ENCODE measurements at places on chromosomes 4 and X.

GRCh38 chr4:138413273-138413672 is 171.1 kb upstream of the SLC7A11 start:
- DNase-seq = no peak

DNA sequence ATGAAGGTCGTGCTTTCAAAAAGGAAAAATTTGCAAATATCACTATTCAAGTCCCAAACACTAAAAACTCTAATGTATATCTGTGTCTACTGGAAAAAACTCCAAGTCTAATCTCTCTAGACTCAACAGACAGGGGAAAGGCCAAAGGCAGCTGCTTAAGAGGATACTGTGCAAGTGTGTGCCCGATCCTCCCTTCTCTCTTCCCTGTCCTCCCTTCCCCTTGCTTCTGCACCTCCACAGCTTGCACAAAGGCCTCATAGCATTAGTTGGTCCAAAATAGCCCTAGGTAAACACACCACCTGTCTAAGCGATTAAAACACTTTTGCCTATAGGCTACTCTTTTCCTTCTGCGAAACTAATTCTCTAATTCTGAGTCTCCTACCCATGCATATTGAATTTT is 10.6 kb downstream of the C4orf54 start:
- no peak for DNase-seq

DNA sequence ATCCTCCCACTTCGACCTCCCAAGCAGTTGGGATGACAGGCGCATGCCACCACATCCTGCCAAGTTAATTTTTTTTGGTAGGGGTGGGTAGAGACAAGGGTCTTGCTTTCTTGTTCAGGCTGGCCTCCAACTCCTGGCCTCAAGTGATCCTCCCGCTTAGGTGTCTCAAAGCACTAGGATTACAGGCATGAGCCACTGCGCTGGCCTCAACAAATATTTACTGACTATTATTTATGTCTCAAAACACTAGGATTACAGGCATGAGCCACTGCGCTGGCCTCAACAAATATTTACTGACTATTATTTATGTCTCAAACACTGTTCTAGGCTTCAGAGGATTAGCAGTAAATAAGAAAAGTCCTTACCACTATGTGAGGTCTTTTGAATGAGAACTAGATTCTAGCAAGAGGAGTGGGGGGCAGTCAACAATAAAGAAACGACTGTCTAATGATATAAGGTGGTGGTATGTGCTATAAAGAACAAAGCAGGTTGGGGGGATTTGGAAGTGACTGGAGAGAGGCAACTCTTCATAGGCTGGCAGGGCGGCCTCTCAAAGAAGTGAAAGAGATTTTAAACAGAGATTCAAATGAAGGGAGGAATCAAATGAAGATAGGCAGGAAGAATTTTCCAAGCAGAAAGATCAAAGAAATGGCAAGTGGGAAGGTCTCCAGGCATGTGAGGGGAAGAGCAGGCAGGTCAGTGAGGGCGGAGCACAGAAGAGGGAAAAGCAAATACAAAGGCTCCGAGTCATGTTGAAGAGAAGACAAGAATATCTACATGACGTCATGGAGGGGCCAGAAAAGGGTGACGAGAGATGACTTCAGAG is 12.7 kb upstream of the ACSL1 start:
- DNase-seq = no peak

GRCh38 chr4:83660578-83660977 is 124.7 kb downstream of the GPAT3 start:
- DNase-seq = no peak

- no peak for DNase-seq
Measured at GRCh38 chr4:156885374-156885773, 86.2 kb downstream of the PDGFC start.

DNA sequence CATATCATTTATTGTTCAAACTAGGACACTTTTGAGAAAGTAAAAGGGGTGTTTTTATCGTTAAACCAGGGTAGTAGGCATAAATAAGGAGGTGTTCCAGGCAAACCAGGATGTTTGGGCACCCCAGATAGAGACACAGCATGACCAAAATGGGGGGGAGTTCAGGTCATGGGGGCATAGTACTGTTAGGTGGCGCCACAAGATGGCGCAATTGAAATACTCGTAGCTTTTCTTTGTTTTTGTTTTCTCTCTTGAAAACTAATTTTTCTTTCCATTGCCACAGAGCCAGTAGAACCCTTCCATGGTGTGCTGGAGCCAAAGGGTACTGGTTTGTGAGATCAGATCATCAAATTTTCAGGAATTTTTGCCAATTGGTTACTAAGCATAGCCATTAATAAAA is 283.4 kb downstream of the BCOR start:
- peak; percentile 48 for DNase-seq

DNA sequence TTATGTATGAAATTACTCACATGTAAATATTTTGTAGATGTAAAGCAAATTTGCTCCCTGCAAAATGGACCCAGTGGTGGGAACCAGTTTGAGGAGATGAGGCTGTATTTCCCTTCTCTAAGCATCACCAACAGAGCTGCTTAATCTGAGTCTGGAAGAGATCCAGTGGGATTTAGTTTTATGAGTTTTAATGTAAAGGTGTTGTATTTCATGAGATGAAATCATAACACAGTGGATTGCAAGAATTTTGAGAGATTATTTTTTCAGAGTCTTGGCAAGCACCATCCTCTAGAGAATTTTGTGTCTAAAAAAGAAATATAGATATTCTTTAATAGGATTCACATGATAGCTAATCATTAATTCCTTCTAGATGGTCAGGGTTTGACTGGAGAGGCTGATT is 35.6 kb upstream of the SFRP2 start:
- no peak for DNase-seq

- DNase-seq = no peak
Measured at GRCh38 chr4:168580228-168580627, 83.4 kb downstream of the PALLD start.

GRCh38 chr4:40688446-40689095 is 58.9 kb upstream of the RBM47 start:
- no peak for DNase-seq

DNA sequence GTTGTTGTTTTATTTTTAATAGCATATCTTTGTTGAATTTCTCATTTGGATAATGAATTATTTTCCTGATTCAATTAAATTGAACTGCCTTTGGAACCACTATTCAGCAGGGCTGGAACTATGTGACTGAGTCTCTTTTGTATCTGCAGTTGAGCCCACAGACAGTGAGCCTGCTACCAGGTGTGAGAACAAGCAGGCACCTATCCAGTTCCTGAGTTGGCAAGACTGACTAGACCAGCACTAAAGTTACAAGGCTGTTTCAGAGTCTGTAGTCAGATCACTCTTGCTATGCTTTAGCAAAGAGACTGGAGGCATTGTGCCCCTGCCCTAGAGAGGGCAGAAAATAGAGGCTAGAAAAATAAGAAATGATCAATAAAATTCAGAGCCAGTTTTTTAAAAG is 237.3 kb upstream of the GRID2 start:
- DNase-seq = no peak

DNA sequence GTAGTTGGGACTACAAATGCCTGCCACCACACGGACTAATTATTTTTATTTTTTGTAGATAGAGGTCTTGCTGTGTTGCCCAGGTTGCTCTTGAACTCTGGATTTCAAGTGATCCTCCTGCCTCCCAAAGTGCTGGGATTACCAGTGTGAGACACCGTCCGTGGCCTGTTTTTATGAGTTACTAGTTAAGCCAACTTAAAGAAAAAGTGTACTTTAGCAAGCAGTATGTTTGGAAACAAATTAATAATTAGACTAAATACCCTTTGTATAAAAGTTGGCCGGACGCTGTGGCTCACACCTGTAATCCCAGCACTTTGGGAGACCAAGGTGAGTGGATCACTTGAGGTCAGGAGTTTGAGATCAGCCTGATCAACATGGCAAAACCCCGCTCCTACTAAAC is 14.2 kb upstream of the PTPN13 start:
- DNase-seq = no peak

DNA sequence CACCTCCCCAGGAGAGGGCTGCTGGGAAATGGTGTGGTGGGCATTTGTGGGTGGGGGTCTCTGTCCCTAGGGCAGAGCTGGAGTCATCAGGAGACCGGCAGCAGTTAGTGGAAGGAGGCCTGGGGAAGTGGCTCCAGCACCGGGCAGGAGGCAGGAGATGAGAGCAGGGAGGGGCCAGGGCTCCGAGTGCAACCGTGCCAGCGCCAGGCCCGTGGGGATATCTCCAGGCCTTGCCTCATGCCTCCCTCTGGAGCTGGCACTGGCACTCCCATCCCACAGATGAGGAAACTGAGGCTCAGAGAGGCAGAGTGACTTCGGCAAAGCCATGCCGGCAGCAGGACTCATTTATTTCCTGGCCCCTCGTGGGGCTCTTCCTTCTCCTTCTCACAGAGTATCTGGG is 83.5 kb downstream of the HMX1 start:
- no peak for DNase-seq

GRCh38 chrX:17081968-17082367 is 135.5 kb downstream of the REPS2 start:
- DNase-seq = no peak

DNA sequence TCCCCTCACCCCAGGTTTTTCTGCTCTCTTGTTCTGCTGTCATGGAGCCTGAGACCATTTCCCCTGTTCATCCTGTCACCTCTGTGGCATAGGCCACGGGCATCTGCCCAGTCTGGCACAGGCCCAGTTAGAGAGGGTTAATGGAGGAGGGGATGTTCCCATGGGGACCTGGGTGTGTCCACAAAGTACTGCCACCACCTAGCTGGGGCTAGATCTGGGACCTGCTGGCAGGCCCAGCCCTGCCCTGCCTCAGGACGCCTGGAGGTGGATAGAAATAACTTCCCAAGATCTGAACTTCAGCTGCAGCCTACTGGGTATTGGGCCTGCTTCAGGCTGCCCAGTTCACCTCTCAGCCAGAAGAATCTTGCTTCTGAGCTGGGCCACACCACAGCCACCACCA is 13.5 kb downstream of the EFNB1 start:
- no peak for DNase-seq

- no peak for DNase-seq
Measured at GRCh38 chrX:31320740-31321139, 248.9 kb upstream of the FTHL17 start.

DNA sequence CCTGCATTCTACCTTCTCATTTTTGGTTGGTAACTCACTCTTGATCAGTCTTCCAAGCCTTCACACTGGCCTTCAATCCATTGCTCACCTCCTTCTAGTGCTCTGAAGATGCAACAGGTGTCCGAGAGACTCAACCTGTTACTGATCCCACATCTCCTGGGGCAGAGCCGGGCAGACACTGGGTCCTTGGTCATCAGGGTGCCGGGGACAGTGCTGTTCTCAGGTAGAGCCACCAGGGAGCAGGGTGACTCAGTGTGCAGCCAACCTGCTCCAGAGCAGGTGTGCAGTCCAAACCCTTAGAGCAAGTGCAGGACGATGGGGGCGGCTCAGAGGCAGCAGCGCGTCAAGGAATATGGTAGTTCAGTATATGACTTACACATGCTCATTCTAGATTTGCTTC is 188.4 kb downstream of the DHX15 start:
- no peak for DNase-seq

GRCh38 chr4:181897935-181898334 is 345.3 kb upstream of the TENM3 start:
- DNase-seq = no peak

- no peak for DNase-seq
Measured at GRCh38 chrX:135528756-135529155, 8.3 kb downstream of the INTS6L start.

GRCh38 chrX:25049357-25049756 is 33.6 kb upstream of the ARX start:
- DNase-seq = no peak

All from activated naive CD8-positive, alpha-beta T cell treated with anti-CD3 and anti-CD28 coated beads, Interleukin-2, amount 10 ng/mL, durations not matched to agents 7 days and 5 days (primary cell).